BJ (cell line): ENCODE measurements at places on chromosomes 12 and 14. TPM values are rescaled to one million over a fixed set of nuclear protein-coding genes. Genes with fewer than 3 reads are reported as not detected.

Gene CIROP
- 0.05 and 0.07 TPM in 2 replicates for polyA plus RNA-seq

Gene GPR65
- 0.05 and 0.09 TPM in 2 replicates for polyA plus RNA-seq

Gene RAPGEF3
- polyA plus RNA-seq, result 1.3 and 2.4 TPM in 2 replicates

Gene JAG2
- 0.23 and 0.31 TPM in 2 replicates for polyA plus RNA-seq

Gene TAS2R30
- polyA plus RNA-seq, result 0.04 and 0.15 TPM in 2 replicates

Gene TRHDE
- polyA plus RNA-seq, result 17.1 and 44.1 TPM in 2 replicates

Gene TMEM117
- polyA plus RNA-seq, result 4.3 and 7.0 TPM in 2 replicates

Gene ZNF385A
- polyA plus RNA-seq, result 0.92 and 0.96 TPM in 2 replicates

Gene FOXN4
- polyA plus RNA-seq, result not detected in 2 replicates

Gene CLEC4D
- polyA plus RNA-seq, result not detected in 2 replicates

Gene AHNAK2
- polyA plus RNA-seq, result 6.5 and 6.6 TPM in 2 replicates

Gene TMPRSS12
- not detected in 2 replicates for polyA plus RNA-seq

Gene ST8SIA1
- not detected in 2 replicates for polyA plus RNA-seq

Gene FRMD6
- 507 and 540 TPM in 2 replicates for polyA plus RNA-seq

Gene COL2A1
- not detected in 2 replicates for polyA plus RNA-seq

Gene RASSF9
- polyA plus RNA-seq, result 0.09 and 0.16 TPM in 2 replicates

Gene ITPK1
- polyA plus RNA-seq, result 37.0 and 49.0 TPM in 2 replicates

Gene FMNL3
- 10.6 and 13.3 TPM in 2 replicates for polyA plus RNA-seq

Gene CPNE6
- polyA plus RNA-seq, result not detected in 2 replicates

Gene IRAK4
- polyA plus RNA-seq, result 11.3 and 16.4 TPM in 2 replicates
